ENCODE measurements at places on chromosomes 13 and 19.

DNA sequence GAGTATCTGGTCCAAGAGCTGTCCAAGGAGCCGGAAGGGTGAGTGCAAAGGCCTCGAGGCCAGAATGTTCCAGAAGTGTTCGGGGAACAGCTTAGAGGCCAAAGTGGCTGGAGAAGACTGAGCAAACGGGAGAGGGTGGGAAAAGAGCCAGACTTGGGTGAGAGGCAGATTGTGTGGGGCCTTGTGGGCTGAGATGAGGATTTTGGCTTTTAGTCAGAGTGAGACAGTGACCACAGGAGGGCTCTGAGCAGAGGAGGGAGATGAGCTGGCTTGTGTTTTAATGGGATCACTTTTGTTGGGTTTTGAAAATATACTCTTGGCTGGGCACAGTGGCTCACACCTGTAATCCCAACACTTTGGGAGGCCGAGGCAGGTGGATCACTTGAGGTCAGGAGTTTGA, 5.6 kb downstream of the NANOS2 start:
- no peak for DNase-seq

DNA sequence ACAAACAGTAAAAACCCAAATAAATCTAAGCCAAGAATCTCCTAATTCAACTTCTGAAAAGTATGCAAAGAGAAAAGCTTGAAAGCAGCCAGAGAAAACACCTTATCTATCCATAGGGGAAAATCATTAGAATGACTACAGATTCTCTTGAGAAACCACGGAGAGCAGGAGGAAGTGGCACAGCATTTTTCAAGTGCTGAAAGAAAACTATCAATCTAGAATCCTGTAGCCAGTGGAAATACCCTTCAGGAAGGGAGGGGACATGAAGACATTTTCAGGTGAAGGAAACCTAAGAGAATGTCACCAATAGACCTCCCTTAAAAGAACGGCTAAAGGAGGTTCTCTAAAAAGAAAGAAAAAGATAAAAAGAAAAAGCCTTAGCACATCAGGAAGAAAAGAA, 66.2 kb upstream of the XPO4 start:
- no peak for DNase-seq

DNA sequence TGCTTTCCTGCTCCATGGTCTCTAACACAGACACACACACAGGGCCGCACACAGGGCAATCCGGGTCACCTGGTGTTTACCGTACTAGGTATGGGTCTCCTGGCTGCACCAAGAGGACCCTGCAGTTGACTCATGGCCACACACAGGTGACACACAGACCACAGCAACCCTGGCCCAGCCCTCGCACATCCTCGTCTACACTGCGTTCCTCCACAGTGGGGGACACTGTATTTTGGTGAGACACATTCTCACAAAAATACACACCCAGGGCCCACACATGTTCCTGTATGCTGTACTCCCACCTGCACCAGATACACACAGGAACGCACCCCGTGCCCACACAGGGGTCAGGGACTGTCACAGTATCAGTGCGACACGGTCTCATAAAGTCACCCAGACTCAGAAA, 12.8 kb downstream of the PDE4A start:
- no peak for DNase-seq

- no peak for DNase-seq
These were observed 2.0 kb upstream of the ARHGAP45 start for GRCh38 chr19:1064661-1065605.

- no peak for DNase-seq
These were observed 289.8 kb downstream of the COG6 start for GRCh38 chr13:39945226-39945625.

- no peak for DNase-seq
These were observed 535.0 kb downstream of the RFC3 start for GRCh38 chr13:34352958-34353357.

- DNase-seq = no peak
These were observed 256.0 kb downstream of the PCDH9 start for GRCh38 chr13:66974174-66974573.

DNA sequence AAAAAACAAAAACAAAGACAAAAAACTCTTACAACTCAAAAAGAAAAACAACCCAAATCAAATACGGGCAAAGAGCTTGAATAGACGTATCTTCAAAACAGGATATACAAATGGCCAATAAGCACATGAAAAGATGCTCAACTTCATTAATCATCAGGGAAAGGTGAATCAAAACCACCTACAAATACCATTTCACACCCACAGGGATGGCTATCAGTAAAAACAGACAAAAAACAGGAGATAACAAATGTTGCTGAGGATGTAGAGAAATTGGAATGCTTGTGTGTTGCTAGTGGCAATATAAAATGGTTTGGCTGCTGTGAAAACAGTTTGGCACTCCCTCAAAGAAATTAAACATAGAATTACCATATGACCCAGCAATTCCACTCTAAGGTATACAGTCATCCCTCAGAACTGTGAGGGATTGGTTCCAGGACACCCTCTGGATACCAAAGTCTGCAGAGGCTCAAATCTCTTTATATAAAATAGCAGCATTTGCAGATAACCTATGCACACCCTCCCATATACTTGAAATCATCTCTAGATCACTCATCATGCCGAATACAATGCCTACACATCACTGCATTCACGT, 29.7 kb downstream of the MLLT1 start:
- DNase-seq = no peak

GRCh38 chr19:18843960-18844359, 12.2 kb downstream of the UPF1 start:
- no peak for DNase-seq
